Naive B cell (primary cell): ENCODE measurements at places on chromosomes 3 and 15. TPM values are rescaled to one million over a fixed set of nuclear protein-coding genes. Genes with fewer than 3 reads are reported as not detected.

The KBTBD12 gene
- polyA plus RNA-seq, result not detected

The LRRC57 gene
- 6.2 TPM for polyA plus RNA-seq

The BCL2A1 gene
- polyA plus RNA-seq, result 44.0 TPM

The BNC1 gene
- not detected for polyA plus RNA-seq

DNA sequence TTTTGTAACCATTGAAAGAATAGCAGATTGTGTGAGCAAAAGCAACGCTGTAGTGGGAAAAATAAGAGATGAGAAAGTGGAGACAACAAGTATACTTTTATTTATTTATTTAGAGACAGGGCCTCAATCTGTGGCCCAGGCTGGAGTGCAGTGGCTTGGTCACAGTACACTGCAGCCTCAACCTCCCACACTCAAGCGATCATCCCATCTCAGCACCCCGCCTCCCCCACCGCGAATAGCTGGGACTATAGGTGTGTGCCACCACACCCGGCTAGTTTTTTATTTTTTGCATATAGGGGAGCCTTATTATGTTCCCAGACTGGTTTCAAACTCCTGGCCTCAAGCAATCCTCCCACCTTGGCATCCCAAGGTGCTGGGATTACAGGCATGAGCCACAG lies 1.6 kb upstream of the GLCE start:
- no peak for DNase-seq

- no peak for DNase-seq
Observed at GRCh38 chr15:89143503-89144162, 55.4 kb downstream of the ABHD2 start.

DNA sequence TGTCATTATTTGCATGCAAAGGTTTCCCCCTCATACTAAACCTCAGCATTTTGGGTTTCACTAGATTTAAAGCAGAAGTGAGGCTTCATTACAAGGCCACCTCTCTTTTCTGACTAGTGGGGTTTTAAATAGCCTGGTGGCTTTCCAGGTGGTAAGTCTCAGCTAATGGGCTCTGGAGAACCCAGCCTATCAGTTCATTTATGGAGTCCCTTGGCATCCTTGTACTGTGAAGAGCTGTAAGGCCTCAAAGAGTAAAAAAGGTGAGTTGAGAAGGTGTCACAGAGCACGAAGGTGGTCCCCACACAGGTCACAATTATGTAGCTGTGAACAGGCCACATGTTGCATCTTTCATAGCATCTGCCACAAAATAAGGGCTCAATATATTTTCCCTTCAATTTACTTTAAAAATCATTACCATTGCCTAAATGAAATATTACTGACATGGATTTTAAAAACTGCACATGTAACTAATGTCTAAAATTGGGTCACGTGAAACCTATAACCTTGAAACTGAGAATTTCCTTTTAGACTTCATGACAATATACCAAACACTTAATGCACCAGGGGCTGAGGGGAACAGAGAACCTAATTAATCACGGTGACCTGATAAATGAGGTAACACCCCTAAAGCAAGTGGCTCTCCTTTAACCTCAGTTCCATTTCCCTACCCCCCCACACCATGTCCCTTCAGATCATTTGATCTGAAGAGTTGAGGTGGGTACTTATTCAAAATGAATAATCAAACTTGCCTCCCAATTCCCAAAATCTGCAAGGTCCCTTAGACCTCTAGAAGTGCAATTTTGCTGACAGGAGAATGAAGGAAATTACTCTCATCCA lies 1.3 kb downstream of the NGLY1 start:
- peak; percentile 66 for DNase-seq

DNA sequence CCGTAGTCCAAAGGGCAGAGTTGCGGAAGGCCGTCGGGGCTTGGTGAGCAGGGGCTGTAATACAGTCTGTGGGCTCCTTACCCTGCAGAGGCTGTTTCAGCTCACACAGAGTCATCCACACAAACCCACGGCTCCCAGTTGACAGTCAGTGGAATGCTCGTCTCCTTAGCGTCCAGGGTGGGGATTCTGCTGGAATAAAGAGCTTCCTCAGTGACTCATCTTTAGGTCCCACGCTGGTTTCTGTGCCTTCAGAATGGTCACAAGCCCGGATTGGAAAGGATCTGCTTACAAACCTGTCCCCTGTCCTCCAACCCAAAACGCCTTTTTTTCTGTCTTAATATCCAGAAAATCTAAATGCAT lies 201.3 kb upstream of the TPM1 start:
- no peak for DNase-seq

- DNase-seq, result no peak
Observed at GRCh38 chr15:64877435-64877834, 34.3 kb upstream of the ANKDD1A start.

GRCh38 chr3:133979553-133979952 lies 50.2 kb downstream of the SLCO2A1 start:
- DNase-seq, result no peak

DNA sequence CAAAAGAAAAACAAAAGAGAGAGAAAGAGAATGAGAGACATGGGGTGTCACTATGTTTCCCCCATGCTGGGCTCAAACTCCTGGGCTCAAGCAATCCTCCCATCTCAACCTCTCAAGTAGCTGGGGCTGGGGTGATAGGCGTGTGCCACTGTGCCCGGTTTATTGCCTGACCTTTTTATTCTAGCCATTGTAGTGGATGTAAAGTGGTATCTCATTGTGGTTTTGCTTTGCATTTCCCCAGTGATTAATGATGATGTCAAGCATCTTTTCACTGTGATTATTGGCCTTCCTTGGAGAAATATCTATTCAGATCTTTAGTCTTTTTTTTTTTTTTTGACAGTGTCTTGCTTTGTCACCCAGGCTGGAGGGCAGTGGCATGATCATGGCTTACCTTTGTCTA lies 37.7 kb upstream of the GK5 start:
- DNase-seq, result no peak

DNA sequence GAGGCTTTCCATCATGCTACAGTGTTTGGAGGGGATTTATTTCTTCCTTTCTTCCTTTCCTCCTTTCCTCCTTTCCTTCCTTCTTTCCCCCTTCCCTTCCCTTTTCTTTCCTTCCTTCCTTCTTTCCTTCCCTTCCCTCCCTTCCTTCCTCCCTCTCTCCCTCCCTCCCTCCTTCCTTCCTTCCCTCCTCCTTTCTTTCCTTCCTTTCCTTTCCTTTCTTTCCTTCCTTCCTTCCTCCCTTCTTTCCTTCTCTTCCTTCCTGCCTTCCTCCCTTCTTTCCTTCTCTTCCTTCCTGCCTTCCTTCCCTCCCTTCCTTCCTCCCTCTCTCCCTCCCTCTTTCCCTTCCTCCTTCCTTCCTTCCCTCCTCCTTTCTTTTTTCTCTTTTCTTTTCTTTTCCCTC lies 127.2 kb downstream of the EPHA3 start:
- no peak for DNase-seq

GRCh38 chr15:43185157-43186002 lies at the start of gene CCNDBP1:
Gene CCNDBP1, plus strand, starts transcription at chr15:43185403. Its CDS starts 96 bp downstream, at chr15:43185499.
- peak; percentile 89 for DNase-seq

DNA sequence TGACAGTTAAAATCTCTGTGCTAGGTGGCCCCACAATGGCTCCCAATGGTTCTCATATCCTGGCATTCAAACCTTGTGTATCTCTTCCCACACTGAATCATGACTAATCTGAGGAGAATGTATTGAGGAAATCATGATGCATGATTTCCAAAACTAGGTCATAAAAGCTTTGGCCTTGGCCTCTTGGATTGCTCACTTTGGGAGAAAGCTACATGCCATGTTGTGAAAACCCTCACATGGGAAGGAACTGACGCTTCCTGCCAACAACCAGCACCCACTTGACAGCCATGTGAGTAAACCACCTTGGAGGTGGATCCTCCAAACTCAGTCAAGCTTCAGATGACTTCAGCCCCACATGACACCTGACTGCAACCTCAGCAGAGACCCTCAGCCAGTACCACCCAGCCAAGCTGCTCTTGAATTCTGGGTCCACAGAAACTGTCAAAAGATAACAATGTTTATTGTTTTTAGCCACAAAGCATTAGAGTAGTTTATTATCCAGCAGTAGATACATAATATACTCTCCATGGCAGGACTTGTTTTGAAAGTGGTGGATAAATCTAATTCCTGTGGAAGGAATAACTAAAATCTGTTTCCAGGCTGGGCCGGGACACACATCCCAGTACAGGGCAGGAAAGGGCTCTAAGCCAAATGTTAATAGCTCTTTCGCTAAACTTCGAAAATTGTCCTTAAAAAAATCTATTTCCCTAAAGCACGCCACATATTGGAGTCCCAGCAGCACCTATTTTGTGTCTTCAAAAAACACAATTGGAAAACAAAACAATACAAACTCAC lies 1.0 kb upstream of the ZNF620 start:
- no peak for DNase-seq

DNA sequence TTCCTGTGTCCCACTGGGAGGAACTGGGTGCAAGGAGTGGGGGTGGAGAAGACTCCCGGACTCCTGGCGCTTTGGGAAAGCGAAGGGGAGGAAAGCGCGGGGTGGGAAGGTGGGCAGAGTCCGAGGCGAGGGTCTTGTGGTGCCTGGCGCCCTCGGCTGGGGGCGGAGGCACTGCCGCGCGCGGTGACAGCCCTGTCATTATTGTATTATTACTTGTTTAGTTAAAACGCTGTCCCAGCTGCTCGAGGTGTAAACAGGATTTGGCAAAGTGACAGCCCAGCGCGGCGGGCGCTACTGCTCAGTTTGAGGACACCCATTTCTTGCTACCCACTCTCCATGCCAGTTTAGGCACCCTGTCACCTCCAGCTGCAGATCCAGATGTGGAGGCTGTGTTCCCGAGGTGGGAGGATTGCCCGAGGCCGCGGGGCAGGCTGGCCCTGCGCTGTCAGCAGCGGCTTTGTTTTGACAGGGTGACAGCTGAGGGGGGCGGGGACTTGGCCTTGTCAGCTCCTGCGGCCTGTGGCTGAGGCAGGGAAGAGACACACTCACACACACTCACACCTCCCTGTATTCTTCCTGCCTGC lies 1.0 kb downstream of the KAT2B start:
- peak; percentile 68 for DNase-seq

DNA sequence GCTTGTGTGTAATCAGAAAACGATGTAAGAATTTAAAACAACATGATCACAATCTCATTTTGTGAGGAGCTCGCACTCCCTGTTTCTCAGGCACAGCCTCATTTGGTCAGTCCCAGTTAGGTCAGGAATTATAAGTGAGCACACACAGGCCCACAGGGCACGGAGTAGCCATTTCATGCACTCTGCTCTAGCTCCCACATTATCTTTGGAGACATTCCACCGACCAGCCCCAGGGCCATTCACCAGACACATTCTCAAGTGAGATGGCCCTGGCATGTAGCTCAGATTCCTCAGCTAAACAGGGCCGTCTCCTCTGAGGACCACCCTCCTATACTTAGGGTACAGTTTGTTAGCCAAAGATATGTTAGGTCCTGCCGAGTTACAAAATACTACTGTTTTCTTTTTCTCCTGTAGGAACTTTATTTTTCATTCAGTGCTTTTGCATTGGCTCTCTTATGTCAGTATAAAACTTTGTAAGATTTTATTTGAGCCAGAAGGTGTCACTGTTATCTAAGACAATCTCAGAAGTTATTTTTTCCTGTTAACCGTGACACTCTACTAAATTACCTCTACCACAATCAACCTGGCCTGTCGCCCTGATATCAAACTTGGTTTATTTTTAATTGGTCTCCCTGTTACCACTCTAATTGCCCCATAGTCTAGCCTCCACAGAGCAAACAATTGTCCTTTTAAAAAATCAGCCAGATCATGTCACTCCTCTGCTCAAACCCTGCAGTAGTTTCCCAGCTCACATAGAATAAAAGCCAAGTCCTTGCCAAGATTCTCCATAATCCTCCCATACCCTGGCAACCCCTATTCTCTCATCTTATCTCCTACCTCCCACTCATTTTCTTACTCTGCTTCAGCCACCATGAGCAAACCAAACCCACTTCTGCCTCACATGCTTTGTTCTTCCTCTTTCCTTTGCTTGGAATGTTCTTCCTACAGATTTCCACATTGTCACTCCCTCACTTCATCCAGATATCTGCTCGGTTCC lies 105.7 kb downstream of the PPP2R3A start:
- no peak for DNase-seq
